ENCODE measurements at places on chromosomes 5 and 9.

- no peak for DNase-seq
These were observed 20.5 kb upstream of the PDCD1LG2 start for GRCh38 chr9:5489630-5490490.

DNA sequence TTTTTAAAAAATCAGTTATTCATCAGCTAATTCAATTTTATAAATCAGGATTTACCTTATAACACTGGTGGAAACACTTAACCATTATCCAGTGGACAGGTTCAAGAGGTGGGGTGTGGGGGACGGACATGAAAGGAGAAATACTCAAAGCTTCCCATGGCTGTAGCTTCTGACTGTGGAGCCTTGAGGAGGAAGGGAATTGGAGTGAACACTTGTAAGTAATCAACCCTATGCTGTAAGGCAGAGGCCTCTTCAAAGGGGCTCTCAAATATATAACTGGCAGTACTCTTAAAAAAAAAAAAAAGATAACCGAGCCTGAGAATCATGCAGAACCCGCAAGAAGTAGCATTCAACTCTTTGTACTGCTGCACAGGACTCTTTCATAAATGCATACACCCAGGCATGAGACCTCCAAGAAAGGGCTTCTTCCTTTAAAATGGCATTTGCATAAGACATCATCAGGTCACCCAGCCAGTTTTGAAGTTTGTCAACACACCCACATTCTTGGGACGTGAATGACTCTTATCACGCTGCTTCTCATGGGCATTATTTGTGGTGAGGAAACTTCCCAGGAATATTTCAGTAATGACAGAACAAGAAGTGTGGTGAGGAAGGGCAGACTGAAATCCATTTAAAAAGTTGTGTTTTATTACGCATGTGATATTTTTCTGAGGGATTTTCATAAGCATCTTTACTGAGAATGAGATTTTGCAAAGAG, 8.1 kb downstream of the OSMR start:
- DNase-seq, result no peak

DNA sequence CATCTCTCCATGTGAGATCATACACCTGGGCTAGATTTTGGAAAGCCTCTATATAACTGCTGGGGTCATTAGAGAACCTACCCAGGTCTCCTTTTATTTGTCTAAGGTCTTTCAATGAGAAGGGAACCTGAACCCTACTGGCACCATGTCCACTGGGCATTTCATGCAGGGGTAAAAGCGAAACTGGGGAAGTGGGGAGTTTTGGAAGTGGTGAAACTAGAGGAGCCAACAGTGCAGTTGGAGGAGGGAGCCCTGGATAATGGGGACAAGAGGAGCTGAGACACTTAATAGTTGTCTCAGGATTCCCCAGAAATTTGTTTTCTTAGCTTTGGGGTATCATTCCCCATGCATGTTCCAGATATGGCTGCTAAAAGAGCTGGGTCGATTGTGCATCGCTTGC, 169.0 kb upstream of the NREP start:
- DNase-seq, result no peak

GRCh38 chr5:1453613-1454012, 8.4 kb upstream of the SLC6A3 start:
- DNase-seq, result no peak
